Psoas muscle (tissue), 8 donors: ENCODE measurements at places on chromosomes 2 and 18. TPM values are rescaled to one million over a fixed set of nuclear protein-coding genes. Genes with fewer than 3 reads are reported as not detected.

Gene ESPNL
- 0.17 TPM for total RNA-seq

Gene CSRNP3
- 1.6 TPM for total RNA-seq

Gene APLF
- 2.8 TPM for total RNA-seq

DNA sequence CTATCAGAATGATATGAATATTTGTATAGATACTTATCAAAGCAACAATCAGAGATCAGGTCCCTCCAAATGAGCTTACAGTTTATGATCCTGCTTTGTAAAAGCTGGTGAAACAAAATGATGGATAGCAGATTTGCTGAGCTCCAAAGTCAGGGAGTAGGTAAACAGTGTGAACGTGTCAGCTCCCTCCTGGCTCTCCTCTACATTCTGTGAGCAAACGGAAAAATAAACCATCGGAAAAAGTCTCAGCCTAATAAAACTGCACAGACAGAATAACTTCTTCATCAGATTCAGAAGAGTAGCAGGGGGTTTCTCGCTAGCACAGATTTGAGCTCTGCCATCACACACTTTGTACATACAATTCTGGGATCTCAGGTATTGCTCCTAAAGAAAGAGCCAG is 51.3 kb downstream of the BCL11A start:
- H3K36me3 ChIP-seq, result no peaks in the 10 kb centered on the region
- H3K4me3 ChIP-seq, result no peak overlapping the region
- no peak for DNase-seq
- peaks cover 6% of the 10 kb centered on the region for H3K27me3 ChIP-seq

GRCh38 chr2:98935111-98935770 is 784 bp downstream of the CRACDL start:
- no peak overlapping the region for H3K27ac ChIP-seq
- no peaks in the 10 kb centered on the region for H3K36me3 ChIP-seq
- no peak for DNase-seq
- peak overlapping the region; percentile 65 for H3K4me3 ChIP-seq

DNA sequence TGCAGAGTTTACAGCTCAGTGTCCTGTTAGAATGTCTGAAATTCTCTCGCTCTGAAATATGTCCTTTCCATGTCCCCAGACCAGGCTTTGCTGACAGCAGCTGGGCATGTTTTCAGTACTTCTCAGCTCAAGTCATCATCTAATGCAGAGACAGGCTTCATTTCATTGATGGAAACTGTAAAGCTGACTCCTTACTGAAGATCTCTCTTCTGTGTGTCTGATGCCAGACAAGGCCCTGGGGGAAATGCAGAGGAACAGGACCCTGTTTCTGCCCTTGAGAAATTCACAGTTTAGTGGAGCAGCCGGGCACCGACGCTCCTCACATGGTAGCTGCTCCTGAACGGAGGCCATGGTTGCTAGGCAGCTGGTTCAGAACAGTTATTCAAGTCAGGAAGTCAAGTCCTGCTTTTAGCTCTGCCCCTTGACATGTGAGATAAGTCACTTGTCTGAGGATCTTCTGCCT is 24.6 kb upstream of the FZD7 start:
- peaks cover 13% of the 10 kb centered on the region for H3K4me1 ChIP-seq
- no peaks in the 10 kb centered on the region for H3K36me3 ChIP-seq
- peak overlapping the region; percentile 13 for H3K4me3 ChIP-seq
